ENCODE measurements at places on chromosomes 6 and 20.

- DNase-seq, result no peak
Measured at GRCh38 chr6:110645685-110646418, 169.4 kb downstream of the CDK19 start.

- DNase-seq, result no peak
Measured at GRCh38 chr20:35281506-35282101, 3.0 kb downstream of the EIF6 start.

GRCh38 chr6:42269974-42270510 lies 52.4 kb upstream of the MRPS10 start:
- no peak for DNase-seq

GRCh38 chr6:28734443-28734959 lies 189.3 kb downstream of the TRIM27 start:
- no peak for DNase-seq

DNA sequence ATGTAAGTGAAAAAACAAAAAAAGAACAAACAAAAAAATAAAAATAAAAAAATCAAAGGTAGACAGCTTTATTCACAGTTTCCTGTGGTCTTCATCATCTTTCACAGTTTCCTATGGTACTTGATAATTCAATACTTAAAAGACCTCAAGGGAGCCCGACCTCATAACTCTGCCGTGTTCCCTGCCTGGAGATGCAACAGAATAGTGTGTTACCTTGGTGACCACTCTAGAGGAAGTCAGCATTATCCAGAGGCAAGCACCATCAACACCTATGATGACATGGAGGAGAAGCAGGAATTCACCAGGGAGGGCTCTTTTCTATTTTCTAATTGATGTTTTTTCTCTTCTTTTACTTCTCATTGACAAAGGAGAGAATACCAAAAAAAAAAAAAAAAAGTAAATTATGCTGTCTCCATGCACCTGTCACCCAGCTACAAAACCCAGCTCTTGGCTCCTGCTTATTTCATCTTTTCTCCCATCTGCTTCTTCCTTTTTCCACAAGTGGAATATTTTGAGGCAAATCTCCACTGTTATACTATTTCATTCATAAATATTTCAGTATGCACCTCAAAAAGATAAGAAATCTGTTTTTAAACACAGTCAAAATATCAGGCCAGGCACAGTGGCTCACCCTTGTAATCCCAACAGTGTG lies 95.8 kb upstream of the STXBP5 start:
- DNase-seq, result no peak

- DNase-seq, result no peak
Measured at GRCh38 chr20:19777981-19778380, 19.9 kb downstream of the RIN2 start.

DNA sequence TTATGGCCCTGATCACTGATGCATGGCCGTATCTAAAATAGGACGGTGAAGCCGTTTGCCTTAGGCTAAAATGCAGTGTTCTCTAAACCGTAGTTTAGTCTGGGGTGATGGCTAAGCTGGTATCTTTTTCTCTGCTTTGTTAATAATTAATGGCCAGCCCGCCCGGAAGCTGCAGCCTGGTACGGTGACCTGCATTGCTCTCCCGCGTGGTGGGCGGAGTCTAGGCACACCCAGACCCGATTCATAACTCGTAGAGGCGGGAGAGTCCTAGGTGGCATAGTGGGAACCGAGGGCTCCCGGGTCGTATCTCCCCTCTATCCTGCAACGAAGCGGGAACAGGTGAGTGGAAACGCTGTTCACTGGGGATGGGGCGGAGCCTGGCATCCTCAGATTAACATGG lies 5.5 kb downstream of the CDH4 start:
- no peak for DNase-seq
